ENCODE measurements at places on chromosomes 4 and X.
A peak's percentile ranks its signal among the peaks of the same experiment; 100 is the strongest.

DNA sequence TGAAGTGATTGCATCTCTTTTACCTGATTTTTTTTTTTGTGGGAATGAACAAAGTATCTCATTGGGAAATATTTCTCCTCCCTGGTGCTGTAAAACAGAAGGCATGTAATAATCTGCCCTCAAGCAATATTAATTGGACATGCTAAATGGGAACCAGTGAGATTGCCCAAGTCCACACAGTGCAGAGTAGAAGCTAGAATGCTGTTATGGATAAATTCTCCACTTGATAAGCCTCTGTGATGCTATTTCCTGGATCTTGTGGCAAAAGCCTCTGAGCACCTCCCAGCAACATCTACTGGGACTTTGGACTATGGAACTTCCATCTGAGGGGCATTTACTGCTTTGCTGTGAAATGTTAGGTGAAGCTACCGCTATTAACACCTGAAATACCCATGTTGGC lies 46.9 kb upstream of the YTHDC1 start:
- no peak for DNase-seq
- H3K27me3 ChIP-seq = no peaks in the 10 kb centered on the region
- no peak overlapping the region for H3K4me3 ChIP-seq
- H3K4me1 ChIP-seq = peaks cover 10% of the 10 kb centered on the region
- H3K27ac ChIP-seq = no peak overlapping the region

GRCh38 chrX:3962511-3963311 lies 249.3 kb upstream of the PRKX start:
- peaks cover 24% of the 10 kb centered on the region for H3K4me1 ChIP-seq
- peak overlapping the region; percentile 87 for H3K27ac ChIP-seq
- peaks cover 2% of the 10 kb centered on the region for H3K36me3 ChIP-seq
- H3K27me3 ChIP-seq = no peaks in the 10 kb centered on the region
- peak overlapping the region; percentile 59 for H3K4me3 ChIP-seq
- DNase-seq = peak; percentile 27

DNA sequence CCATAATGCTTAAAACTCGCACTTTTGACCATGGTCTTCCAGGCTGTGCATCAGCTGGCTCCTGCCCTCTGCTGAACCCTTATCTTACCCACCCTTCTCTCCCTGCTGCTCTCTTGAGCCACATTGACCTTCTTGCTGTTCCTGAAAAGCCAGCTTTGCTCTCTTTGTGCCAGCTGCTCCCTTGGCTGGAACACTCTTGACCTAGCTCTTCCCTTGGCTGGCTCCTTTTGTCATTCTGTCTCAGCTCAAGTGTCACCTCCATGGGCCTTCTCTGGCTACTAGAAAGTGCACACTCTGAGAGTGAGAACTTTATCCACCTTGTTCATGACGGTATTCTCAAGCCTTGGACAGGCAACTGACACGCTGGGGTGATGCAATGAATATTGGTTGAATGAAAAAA lies 112.1 kb downstream of the MGST2 start:
- DNase-seq = no peak
- no peak overlapping the region for H3K4me3 ChIP-seq
- H3K27ac ChIP-seq = peak overlapping the region; percentile 4
- peaks cover 27% of the 10 kb centered on the region for H3K4me1 ChIP-seq

DNA sequence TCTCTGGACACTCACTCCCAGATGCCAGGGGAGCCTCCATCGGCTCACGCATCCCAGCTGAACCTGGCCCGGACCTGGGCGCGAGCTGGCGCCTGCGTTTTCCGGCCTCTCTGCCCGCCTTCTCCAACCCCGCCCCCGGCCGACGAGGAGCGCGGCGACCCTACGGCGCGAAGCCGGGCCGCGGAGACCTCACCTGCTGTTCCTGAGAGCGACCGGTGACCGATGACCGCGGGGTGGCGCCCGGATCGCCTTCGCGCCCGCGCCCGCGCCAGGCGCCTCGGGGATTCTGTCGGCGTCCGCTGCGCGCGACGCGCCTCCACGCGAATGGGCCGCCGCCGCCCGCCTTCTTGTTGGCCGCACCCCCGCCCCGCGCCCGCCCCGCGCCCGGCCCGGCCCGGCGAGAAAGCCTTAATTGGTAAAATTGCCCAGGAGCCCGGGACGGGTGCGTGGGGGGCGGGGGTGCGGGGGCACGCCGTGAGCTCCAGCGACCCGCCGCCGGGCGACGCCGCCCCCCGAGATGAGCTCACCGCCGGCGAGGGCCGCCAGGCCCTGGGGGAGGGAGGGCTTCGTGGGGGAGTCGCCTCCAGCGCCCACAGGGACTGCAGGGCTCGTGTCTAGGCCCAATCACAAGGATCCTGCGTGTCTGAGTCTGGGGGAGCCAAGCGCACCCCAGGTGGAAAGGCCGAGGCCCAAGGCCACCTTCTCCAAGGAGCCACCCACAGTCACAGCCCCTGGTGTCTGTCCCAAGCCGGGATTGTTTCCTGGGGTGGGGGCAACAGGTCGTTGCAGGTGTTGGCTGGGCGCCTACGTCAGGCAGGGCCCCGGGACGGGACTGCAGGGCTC lies at the start of gene FLNA:
FLNA (minus strand) TSS at position 322 of the 843 bp plus-strand sequence. CDS start 3,389 bp downstream, outside the sequence.
- no peaks in the 10 kb centered on the region for H3K36me3 ChIP-seq
- DNase-seq = peak; percentile 58
- H3K27ac ChIP-seq = peak within 1 kb of the TSS; percentile 79
- H3K4me1 ChIP-seq = no peaks in the 10 kb centered on the region

- H3K27me3 ChIP-seq = no peaks in the 10 kb centered on the region
- peaks cover 2% of the 10 kb centered on the region for H3K4me1 ChIP-seq
- no peak for DNase-seq
- no peak overlapping the region for H3K27ac ChIP-seq
- no peaks in the 10 kb centered on the region for H3K36me3 ChIP-seq
Observed at GRCh38 chr4:157389741-157390140, 169.2 kb downstream of the GRIA2 start.

- no peak overlapping the region for H3K4me3 ChIP-seq
- no peak for DNase-seq
- peaks cover 2% of the 10 kb centered on the region for H3K36me3 ChIP-seq
- no peak overlapping the region for H3K27ac ChIP-seq
- peaks cover 18% of the 10 kb centered on the region for H3K4me1 ChIP-seq
Observed at GRCh38 chrX:150845091-150845490, 53.4 kb downstream of the CD99L2 start.

Data from progenitor cell of endocrine pancreas (in vitro differentiated cells).